ENCODE measurements at places on chromosomes 1 and 21.

DNA sequence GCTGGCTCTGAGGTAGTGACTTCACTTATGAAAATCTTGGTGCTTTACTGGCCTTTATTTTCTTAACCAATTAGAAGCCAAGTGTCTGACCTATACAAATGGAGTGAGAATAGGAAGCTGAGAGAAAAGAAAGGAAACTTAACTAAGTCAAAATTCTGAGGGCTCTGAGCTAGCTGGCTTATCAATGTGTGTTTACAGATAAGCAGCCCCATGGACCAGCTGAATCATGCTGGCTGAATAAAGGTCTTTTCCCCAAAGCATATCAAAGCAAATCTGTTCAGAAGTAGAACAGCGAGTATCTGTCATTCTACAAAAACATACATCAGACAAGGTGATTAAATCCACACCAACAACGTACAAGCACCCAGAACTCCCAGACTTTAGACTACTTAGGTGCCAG, 117.2 kb downstream of the BRINP2 start:
- no peak for DNase-seq

GRCh38 chr1:197787056-197787455, 11.8 kb upstream of the DENND1B start:
- DNase-seq: no peak

GRCh38 chr1:228930479-228930957, 195.2 kb downstream of the RHOU start:
- DNase-seq: no peak

DNA sequence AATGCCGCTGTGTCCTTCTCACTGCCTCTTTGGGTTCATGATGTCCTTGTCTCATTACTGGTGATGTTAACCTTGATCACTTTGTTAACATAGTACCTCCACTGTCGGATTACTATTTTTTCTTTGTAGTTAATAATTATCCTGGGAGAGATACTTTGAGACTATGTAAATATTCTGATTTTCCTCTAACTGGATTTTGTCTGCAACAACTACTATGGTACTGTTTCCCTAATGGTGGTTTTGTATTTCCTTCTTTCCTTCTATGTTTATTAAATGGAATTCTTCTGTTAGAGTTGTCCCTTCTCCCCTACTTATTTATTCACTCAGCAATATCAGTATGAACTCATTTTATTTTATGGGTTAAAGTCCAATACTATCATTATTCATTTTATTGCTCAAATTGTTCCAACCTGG, 4.2 kb downstream of the TOR1AIP2 start:
- no peak for DNase-seq

- DNase-seq: no peak
Observed at GRCh38 chr1:49225464-49225863, 448.8 kb upstream of the BEND5 start.

GRCh38 chr1:70993798-70994197, 53.8 kb downstream of the PTGER3 start:
- no peak for DNase-seq

GRCh38 chr1:147207192-147207591, 17.9 kb downstream of the FMO5 start:
- no peak for DNase-seq

- DNase-seq: no peak
Observed at GRCh38 chr1:26666855-26667254, 29.0 kb upstream of the ARID1A start.

DNA sequence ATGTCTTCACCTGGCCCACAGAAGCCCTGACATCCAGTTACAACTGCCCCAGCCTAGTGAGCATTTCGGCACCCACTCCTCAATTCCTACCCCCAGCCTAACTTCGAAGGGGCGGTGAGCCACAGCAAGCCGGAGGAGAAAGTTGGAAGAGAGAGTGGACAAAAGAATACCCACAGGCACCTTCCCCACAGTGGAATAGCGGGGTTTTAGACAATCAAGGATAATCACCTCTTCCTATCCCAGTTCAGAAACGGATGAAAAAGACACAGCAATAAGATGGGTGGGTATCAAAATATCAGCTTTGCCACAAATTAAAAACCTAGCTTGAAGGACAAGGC, 1.3 kb upstream of the LSS start:
- DNase-seq: no peak

DNA sequence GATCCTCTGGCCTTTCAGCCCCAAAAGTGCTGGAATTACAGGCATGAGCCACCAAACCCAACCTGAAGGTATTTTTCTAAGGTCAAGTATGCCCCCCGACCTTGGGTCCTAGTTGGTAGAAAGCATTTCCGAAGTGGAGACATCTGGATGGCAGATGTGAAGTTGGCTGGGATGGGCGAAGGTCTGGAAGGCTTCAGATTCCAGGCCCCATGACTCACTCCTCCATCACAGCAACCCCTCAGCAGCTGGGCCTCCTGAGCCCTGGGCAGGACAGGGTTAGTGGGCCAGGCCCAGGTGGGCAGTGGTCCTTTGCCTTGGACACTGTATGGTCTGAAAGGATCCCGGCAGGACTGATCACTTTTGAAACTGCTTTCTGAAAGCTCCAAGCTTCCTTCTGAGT, 23.3 kb downstream of the NAV1 start:
- no peak for DNase-seq

DNA sequence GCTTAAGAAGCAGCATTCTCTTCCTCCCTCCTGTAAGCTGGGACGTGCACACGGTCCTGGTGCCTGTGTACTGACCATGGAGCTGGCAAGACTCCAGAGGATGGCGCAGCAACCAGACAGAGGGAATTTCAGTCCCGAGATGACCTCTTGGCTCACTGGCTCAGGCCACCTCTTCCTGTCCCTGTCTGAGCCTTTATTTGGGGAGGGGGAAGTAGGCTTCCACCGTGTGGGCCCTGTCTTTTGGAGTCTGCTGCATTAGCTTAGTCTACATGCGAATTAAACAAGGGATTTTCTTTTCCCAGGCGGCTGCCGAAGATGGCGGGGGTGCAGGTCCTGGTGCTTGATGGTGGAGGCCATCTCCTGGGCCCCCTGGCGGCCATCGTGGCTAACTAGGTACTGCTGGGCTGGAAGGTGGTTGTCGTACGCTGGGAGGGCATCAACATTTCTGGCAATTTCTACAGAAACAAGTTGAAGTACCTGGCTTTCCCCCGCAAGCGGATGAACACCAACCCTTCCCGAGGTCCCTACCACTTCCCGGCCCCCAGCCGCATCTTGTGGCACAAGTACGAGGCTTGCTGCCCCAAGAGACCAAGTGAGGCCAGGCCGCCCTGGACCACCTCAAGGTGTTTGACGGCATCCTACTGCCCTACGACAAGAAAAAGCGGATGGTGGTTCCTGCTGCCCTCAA, 10.2 kb downstream of the IL24 start:
- DNase-seq: no peak
